ENCODE measurements at places on chromosomes 1 and 21.

GRCh38 chr1:162930976-162931560, 70.1 kb upstream of the CCDC190 start:
- DNase-seq, result no peak

- peak; percentile 84 for DNase-seq
These were observed 2.0 kb upstream of the PIP5K1A start for GRCh38 chr1:151196292-151196800.

- no peak for DNase-seq
These were observed 183.0 kb upstream of the HOOK1 start for GRCh38 chr1:59631561-59632255.

- no peak for DNase-seq
These were observed 87.7 kb downstream of the INTS7 start for GRCh38 chr1:211947396-211948295.

DNA sequence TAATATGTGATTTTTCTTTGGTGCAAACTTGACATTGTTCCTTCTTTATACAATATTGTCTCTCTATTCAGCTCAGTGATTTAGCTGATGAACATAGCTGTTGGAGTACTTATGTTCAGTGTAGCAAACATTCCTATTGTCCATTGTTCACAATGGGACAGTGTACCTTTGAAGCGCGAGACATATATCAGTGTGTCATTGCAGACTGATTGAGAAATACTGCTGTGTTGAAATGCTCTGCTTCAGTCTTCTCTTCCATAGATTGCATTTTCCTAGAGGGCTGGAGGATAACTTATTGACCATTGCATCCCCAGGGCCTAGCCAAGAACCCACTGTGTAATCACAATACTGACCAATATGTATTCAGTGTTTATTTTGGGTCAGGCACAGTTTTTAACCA, 46.5 kb downstream of the HLX start:
- DNase-seq, result no peak

- DNase-seq, result no peak
These were observed 948 bp downstream of the TXLNA start for GRCh38 chr1:32180186-32181060.

DNA sequence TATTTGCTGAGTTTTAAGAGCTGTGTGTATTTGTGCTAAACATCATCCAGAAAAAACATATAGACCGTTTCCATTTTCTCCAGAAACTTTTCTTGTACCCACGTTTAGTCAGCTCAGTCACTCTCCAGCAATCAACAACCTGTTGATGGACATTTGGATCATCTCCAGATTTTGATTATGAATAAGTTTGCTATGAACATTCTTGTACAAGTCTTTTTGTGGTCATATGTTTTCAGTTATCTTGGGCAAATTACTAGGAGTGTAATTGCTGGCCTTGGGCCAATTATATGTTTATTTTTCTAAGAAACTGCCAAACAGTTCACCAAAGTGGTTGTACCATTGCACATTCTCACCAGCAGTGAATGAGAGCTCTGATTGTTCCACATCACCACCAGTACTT, 221.8 kb downstream of the CENPF start:
- no peak for DNase-seq

DNA sequence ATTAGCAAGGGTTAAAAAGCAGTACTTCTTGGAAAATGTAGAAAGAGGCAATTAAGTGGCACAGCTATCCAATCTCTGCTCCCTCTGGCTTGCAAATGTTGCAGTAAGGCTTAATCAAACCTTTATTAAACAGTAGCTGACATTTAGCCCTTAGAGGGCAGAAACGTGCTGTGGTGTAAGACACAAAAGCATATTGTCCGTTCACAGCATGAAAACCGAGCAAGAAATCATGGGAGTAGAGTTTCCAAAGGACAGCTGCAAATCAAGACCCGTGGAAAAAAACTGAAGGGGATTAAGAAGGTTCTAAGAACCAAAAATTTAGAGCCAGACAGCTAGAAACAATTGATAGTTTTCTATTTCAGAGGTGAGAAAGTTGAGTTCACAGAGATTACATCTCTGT, 13.1 kb downstream of the ZP4 start:
- no peak for DNase-seq

- DNase-seq, result no peak
These were observed 72.1 kb downstream of the UCK2 start for GRCh38 chr1:165899461-165899941.

GRCh38 chr1:12130466-12131130, 36.2 kb upstream of the TNFRSF1B start:
- DNase-seq, result no peak

GRCh38 chr1:30111431-30111830, 612.0 kb downstream of the MATN1 start:
- peak; percentile 36 for DNase-seq

DNA sequence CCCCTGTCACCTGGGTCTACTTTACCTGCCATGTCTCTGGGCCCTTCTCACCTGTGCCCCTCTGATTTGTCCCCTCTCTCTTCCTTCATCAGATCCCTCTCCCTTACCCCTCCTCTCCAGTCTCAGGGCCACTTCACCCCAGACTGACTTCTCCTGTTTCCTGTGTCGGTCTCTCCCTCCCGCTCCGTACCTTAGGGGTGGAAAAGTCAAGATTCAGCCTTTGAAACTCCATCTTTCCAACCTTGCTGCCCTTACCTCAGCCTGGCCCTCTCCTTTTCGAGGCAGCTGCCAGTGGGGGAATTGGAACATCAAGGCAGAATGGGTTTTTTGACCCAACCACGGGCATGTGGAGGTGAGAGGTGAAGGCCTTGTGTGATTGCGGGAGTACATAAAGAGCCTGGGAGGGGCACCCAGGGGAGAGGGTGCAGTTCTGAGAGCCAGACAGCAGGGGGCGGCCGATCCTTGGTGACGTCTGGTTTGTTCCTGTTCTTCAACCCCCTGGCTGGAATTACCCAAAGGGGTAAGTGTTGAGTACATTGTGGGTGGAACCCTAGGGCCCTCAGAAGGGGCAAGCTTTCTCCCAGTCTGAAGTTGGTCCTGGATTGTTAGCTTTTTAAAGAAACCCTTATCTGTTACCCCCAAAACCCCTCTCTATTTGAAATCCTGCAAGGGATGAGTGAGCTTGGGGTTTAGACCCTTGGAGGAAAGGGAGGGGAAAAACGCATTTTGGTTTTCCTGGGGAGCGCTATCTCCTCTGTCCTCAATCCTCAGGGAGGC, 12.3 kb upstream of the DMBX1 start:
- peak; percentile 12 for DNase-seq

DNA sequence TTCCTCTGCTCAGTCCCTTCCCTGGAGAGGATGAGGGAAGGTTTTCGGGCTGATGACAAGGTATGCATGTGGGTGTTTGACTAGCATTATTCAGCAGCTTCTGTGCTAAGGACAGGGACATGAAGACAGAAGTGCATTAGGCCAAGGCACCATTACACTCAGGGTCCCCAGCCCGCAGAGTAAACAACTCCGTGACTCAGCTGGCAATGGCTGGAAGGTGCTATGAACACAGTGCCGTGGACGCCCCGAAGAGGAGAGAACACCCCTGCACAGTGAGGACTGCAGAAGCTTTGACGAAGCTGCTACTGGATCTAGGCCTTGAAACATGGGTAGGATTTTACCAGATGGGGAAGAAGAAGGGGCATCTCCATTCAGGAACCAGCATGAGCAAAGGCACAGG, 13.7 kb upstream of the EPS8L3 start:
- DNase-seq, result no peak

DNA sequence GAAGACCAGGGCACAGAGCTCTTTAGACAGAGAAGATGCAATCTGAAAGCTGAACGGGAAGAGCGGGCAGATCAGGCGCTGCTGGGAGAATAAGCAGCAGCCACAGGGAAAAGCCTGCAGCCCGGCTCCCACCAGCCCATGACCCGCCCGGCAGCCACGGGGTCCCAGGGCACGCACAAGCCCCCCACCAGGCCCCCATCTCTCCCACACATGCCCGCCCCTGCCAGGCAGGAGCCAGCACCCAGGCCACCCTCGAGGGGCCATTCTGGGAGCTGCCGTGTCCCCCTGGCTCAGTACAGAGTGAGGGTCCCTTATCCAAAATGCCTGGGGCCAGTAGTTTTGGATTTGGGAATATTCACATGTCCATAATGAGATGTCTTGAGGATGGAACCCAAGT, 16.3 kb downstream of the SLC19A1 start:
- DNase-seq, result no peak

DNA sequence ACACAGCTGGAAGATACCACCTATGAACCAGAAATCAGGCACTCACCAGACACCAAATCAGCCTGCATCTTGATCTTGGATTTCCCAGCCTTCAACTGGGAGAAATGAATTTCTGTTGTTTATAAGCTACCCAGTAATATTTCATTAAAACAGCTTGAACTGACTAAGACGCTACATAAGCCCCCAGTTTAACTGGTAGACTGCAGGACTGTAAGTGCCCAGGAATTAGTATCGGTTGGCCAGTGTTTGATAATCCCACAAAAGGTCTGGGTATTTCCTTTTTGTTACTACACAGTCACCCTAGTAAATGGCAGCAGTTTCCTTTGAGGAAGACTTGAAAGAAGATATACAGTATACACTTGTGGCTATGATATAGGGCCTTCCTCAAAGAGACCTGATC, 7.3 kb upstream of the SLC35D1 start:
- no peak for DNase-seq

DNA sequence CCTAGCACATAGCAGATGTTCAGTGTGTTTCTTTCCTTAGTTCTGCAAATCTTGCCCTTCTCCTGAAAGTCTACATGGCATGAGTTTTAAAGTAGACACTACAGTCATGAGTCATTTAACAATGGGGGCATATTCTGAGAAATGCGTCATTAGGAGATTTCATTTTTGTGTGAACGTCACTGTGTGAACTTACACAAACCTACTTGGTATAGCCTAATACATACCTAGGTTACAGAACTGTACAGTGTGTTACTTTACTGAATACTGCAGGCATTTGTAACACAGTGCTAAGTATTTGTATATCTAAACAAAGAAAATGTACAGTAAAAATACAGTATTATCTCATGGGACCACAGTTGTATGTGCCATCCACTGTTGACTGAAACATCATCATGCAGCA, 10.0 kb downstream of the TTF2 start:
- DNase-seq, result no peak

- DNase-seq, result no peak
These were observed 744.2 kb downstream of the USP25 start for GRCh38 chr21:16473988-16474387.

DNA sequence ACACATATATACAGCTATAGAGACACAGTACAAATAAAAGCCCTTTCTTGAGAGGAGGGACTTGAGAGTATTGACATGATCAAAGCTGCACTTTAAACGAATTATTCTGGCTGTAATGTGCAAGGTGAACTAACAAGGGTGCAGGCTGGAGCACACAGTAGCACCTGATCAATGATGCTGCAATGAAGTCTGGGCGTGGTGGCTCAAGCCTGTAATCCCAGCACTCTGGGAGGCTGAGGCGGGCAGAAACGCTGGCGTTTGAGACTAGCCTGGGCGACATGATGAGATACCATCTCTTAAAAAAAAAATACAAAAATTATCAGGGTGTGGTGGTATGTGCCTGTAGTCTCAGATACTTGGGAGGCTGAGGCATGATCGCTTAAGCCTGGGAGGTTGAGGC, 14.1 kb upstream of the CTH start:
- no peak for DNase-seq

DNA sequence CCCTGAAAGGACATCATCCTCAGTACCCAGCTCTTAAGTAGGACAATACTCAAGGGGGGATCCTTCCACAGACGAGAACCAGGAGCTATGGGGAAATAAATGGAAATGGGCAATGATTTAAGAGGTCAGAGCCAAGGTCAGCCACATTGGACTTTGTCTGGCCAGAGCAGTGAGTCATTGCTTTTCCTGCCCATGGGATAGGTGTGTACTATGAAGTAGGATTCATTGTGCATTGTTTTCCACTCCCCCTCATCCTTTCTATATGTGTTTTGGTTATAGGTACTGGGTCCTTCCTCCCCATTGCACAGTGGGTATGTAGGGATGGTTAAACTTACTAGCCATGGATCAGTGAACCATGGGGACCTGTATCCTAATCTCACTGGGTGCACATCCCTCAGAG, 328.9 kb upstream of the USP25 start:
- DNase-seq, result no peak

- no peak for DNase-seq
These were observed 157.6 kb upstream of the IVNS1ABP start for GRCh38 chr1:185474440-185475149.

- no peak for DNase-seq
These were observed 40.1 kb upstream of the PUM1 start for GRCh38 chr1:31105646-31106045.

GRCh38 chr1:202844259-202844658, 33.5 kb downstream of the PCAT6 start:
- DNase-seq, result no peak

DNA sequence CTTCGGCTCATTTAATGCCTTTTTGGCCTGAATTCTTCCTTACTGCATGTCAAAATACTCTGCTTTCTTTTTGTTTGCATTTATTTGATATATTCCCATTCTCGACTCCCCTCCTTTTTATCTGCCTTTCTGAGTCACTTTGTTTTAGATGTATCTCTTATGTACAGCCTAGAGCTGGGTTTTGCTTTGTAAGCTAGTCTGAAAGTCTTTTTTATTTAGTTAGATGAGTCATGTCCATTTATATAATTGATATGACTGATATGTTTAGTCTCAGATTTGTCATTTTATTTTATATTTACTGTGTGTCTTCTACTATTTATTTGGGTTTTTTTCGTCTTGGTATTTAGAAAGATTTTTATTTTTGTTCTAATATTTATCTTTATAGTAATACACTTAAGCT, 33.6 kb upstream of the GNG5 start:
- DNase-seq, result no peak

DNA sequence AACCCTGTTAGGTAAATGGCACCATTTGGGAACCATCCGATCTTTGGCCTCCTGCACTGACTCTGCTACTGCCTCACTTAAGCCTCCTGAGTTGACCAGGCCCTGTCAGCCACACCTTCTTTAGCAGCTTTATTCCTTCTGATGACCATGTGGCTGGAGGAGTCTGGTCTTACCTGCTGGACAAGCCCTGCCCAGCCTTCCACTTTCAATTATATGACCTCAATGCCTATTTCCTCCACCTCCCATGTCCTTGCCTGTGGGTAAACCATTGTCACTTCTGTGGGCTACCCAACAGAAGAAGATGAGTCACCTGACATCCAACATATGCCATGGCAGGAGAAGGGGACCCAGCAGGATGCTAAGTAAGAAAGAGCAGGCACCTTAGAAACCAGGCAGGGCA, 393.8 kb downstream of the NTNG1 start:
- DNase-seq, result no peak

DNA sequence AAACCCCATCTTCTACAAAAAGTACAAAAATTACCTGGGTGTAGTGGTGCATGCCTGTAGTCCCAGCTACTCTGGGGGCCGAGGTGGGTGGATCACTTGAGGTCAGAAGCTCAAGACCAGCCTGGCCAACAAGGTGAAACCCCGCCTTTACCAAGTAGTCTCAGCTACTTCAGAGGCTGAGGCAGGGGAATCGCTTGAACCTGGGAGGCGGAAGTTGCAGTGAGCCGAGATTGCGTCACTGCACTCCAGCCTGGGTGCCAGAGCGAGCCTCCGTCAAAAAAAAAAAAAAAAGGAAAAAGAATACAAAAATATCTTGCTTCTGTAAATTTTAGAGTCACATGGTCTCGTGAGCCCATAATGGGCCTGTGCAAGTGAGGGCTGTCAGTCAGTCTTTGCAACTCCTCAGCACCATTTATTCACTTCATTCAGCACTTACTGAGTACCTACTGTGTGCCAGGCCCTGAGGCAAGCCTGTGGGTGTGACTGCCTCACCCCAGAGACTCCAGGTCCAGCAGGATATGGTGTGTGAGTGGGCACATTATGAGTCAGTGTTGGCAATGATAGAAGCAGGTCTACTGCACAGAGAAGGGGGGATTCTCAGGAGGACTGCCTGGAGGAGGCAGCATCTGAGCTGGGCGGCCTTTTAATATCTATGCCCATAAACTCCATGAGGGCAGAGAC, 46.8 kb upstream of the TARDBP start:
- DNase-seq, result no peak

GRCh38 chr1:235102993-235103411, 25.6 kb downstream of the TOMM20 start:
- DNase-seq, result no peak
